CD4-positive, alpha-beta T cell treated with Interleukin-17A for 4 hours (primary cell): ENCODE measurements at places on chromosomes 13 and 19.

DNA sequence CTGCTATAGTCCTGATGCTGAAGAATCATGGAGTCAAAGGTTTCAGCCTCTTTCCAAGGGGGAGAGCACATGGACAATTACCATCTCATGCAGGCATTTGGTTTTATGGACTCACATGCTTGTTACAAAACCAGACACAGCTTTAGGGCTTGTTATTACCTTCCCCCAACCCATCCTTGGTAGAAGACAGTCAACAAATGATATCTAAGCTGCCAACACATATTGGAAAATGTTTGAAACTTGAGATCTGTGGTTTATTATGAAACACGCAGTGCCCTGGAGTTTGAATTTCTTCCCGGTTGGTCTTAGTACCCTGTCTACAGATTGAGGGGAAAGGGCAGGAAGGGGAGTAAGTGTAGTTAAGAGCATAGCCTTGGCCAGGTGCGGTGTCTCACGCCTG, 12.5 kb upstream of the CYP2A6 start:
- DNase-seq = no peak

GRCh38 chr19:47316513-47316912, 6.9 kb downstream of the C5AR1 start:
- no peak for DNase-seq

GRCh38 chr13:114166381-114167131, 12.5 kb upstream of the CFAP97D2 start:
- DNase-seq = no peak

DNA sequence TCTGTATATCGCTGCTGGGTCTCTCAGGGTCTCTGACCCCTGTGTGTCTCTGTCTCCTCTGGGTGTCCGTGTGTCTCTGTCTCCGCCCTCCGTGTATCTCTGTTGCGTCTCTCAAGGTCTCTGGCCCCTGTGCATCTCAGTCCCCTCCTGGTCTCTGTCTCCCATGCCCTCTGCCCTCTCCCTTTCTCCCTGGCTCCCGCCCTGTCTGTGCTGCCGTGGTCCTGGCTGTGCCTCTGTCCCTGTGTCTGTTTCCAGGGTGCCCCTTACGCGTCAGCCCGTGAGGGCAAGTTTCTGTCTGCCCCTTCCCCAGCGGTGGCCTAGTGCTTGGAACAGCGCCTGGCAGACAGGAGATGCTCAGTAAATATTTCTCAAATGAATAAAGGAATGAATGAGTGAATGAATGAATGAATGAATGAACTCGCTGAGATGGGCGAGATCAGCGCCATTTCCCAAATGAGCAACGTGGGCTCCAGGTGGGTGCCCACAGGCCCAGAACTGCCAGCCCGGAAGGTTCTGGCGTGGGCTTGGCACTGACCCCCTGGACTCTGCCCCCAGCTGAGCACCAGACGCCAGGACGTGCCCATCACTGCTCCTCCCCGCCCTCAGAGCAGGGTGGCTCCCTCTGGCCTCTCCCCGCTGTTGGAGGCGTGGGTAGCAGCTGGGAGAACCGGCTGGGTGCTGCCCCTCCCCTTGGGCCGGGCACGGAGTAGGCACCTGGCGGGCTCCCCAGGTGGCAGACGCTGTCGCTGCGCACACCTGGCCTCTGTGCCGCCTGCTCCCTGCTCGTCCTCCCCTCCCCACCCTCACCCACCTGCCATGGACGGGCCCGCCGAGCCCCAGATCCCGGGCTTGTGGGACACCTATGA, at the start of gene SULT2B1:
Gene SULT2B1, plus strand, starts transcription at position 736 of the 866 bp plus-strand sequence. Its CDS starts 81 bp downstream, at position 817.
- no peak for DNase-seq

DNA sequence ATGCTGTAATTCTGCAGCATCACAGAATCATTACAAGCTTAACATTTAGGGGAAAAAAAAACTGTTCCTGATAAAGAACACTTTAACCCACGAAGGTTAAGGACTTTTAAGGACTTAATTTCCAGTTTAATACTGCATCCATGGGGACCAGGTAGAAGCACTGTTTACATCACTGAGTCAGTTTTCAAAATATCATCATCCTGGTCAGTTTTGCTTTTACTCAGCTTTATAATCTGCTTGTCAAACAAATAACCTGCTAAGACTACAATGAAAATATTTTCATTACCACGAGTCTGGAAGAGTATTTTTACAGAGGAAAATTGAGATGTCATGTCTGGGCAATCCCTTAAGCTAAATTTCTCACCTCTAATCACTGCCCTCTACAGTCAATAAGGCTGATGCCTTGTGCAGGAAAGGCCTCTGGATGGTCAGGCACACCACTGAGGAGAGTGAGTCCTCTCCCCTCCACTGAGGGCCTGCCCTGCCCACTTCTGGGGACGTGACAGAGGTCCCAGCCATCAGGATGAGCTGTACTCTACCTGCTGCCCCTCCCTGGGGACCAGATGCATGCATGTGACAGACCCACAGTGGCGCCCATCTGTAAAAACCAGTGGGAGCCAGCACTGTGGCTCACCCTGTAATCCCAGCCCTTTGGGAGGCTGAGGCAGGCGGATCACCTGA, 31.0 kb downstream of the FOXO1 start:
- no peak for DNase-seq

GRCh38 chr19:19296953-19297689, 23.2 kb downstream of the SUGP1 start:
- no peak for DNase-seq

DNA sequence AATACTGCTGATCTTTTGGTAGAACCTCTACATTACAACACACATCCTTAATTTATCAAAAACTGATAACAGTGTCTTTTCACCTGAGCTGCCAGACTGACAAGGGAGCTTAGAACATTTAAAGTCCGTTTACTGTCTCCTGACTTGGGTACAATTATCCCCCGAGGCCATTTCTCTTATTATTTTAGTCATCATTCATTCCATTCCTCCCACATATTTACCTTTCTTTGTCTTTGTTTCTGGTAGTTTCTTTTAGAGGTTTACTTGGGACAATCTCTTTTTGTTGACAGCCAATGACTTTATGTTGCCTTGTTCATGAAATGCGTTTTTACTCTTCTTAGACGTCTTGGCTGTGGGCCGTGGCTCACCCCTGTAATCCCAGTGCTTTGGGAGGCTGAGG, 186.9 kb downstream of the PCCA start:
- DNase-seq = no peak

DNA sequence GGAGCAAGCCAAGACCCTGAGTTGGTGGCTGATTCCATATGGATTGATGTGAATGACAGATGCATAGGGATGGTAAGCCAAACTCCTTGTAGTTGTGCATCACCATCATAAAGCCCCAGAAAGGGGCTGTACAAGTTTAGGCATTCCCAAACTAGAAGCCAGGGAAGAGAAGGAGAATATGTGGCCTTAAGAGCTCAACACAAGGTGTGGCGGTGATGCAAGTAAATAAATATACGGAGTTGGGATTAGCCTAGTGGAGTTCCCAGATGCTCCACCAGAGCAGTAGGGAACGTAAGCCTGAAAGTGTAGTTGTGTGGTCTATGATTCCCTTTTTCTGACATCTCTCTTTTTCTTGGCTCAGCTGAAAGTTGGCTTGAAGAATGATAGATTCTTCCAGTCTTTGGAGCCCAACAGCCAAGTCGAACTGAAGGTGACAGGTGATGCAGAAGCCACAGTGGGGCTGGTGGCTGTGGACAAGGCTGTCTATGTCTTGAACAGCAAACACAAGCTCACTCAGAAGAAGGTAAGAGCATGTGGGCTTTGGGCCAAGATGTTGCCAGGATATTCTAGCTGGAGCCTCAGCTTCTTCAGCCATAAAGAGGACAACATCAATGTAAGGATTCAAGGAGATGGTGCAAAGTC, 30.1 kb downstream of the RDH8 start:
- no peak for DNase-seq

DNA sequence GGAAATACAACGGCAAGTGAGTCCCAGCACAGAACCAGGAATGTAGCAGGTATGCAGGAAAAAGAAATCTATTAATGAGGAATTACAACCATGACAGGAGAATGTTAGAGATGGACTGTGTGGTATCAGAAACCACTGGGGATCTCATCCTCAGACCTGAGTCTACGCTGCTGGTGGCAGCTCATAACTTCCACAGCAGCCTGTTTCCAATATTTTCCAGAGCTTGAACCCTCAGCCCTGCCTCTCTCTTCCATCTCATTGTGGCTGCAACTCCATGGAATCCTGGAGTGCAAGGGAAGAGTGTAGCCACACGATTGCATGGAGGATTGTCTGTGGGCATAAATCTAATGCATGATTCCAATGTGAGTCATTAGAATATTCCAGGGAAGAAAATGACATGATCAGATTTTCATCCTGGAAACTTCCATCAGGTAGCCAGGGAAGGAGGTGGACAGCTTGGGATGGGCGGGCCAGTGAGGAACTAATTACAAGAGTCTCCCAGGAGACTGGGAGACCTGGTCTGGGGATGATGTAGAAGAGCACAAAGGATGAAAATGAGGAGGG, 14.9 kb downstream of the PLA2G4C start:
- DNase-seq = no peak

DNA sequence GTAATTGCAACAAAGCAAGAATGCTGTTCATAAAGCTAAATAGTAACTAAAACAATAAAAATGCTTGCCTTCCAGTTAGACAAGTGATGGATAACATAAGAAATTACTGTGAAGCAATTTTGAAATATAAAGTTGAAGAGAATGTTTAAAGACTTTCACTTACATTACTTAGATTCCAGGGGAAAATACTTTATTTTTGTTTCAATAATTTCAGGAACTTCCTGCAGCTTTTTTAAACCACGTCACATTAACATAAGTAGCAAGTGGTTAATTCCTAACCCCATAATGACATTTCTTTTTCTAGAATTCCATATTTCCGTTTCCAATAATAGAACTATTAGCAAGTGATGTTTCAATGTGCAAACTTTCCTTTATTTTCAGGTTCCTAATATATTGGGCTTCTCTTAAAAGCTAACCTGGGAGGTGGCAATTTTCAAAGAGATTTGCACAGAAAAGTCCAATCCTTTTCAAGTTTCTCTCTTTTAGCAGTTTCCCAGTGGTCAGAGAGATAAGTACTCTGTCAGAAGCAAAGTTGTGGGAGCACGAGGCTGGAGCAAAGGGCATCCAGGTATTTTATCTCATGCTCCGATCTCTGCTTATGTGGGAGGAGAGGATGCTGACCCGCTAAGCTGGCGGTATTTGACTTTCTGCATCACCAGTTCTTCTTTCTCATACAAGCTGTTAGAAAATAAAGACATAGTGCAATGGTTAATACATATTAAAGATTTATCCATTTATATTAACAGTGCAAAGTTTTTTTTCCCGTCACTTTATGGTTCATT, 1025.3 kb downstream of the EFNB2 start:
- DNase-seq = no peak

DNA sequence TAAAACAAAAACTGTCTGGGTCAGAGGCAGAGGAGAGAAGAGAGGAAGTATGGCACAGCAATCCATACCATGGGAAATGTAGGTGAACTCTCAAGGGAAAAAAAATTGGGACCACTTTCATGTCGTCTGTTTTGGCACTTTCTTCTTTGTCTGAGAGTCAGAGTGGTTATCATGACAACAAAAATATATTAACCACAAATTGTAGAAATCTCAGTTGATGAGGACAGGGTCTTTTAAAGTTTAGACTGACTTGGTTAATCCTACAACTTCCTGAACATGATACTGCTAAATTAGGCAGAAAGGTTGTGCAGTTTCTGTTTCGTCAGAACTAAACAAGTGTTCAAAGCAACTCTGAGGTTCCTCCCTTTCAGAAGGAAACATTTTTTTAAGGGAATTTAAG, 15.2 kb downstream of the KLF5 start:
- no peak for DNase-seq

DNA sequence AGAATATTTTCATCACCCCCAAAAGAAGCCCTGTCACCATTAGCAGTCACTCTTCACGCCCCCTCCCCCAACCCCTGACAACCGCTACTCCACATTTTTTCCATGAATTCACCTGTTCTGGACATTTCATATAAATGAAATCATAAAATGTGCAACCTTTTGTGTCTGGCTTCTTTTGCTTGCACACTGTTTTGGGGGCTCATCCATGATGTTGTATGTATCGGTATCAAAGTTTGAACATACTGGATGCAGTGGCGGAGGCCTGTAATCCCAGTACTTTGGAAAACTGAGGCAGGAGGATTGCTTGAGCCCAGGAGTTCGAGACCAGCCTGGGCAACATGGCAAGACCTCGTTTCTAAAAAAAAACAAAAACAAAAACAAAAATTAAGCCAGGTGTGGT, 7.2 kb downstream of the GADD45B start:
- no peak for DNase-seq

- no peak for DNase-seq
Measured at GRCh38 chr13:65343898-65344663, 1886.1 kb downstream of the PCDH9 start.

DNA sequence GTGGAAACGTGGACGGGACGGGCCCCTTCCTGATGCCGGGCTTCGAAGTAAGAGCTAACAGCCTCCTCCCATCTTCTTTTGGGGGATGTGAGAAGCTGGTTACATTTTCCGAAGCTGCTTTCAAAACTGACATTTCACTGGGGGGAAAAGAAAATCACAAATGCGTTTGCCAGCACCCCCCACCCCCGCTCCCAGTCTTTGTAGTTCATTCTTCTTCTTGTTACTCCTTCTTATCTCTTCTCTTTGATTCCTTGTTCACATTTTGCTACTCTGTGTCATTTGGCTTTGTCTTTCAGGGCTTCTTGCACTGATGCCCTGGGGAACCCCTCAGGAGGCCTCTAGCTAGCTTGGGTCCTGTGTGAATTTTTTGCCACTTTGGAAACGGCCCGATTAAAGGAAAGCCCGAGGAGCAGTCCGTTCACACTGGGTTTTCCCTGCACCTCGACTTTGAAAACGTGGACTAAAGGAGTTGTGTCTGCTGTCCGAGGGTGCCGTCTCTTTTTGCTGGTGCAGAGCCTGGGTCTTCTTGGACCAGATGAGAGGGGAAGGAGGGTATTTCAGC, 1.3 kb downstream of the CARM1 start:
- no peak for DNase-seq

DNA sequence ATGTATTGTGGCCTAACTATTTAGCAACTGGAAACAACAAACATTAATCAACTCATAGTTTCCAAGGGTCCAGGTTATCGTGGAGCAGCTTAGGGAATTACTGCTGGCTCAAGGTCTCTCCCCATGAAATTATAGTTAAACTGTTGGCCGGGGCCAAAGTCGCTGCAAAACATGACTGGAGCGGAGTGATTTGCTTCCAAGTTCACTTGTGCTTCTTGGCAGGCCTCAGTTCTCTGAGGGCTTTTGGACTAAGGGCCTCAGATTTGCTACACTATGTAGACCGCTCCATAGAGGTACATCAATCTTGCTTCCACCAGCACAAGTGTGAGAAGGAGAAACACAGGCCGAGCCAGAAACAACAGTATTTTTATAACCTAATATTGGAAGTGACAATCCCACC, 9.4 kb upstream of the KBTBD7 start:
- no peak for DNase-seq

- DNase-seq = no peak
Measured at GRCh38 chr19:2796659-2797266, 11.5 kb downstream of the THOP1 start.

DNA sequence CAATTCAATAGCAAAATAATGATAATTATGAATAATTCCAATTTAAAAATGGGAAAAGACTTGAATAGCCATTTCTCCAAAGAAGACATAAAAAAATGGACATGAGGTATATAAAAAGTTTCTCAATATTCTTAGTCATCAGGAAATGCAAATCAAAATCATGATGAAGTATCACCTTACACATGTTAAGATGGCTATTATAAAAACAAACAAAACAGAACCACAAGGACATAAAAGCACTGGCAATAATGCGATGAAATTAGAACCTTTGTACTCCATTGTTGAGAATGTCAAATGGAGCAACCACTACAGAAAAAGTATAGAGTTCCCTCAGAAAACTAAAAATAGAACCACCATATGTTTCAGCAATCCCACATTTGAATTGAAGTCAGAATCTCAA, 1186.1 kb downstream of the SLITRK5 start:
- no peak for DNase-seq
